Activated T-cell treated with anti-CD3 and anti-CD28 coated beads for 48 hours (primary cell): ENCODE measurements at places on chromosomes 16 and 17.

GRCh38 chr17:75342996-75343395 lies 53.8 kb upstream of the SLC25A19 start:
- DNase-seq = no peak

DNA sequence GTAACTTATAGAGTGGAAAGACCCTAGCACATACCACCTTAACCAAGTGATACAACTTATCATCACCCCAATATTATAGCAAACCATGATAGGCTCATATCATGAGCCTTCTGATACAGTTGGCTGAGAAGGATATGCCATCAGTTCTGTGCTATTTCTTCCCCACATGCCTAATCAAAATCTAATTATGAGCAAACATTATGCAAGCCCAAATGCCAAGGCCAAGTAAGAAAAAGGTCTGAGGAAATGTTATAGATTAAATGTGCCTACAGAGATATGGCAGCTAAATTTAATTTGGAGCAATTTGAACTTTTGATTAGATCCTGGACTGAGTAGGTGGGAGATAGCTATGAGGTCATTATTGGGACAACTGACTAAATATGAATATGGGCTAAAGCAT lies 225.9 kb upstream of the PMFBP1 start:
- DNase-seq = no peak

DNA sequence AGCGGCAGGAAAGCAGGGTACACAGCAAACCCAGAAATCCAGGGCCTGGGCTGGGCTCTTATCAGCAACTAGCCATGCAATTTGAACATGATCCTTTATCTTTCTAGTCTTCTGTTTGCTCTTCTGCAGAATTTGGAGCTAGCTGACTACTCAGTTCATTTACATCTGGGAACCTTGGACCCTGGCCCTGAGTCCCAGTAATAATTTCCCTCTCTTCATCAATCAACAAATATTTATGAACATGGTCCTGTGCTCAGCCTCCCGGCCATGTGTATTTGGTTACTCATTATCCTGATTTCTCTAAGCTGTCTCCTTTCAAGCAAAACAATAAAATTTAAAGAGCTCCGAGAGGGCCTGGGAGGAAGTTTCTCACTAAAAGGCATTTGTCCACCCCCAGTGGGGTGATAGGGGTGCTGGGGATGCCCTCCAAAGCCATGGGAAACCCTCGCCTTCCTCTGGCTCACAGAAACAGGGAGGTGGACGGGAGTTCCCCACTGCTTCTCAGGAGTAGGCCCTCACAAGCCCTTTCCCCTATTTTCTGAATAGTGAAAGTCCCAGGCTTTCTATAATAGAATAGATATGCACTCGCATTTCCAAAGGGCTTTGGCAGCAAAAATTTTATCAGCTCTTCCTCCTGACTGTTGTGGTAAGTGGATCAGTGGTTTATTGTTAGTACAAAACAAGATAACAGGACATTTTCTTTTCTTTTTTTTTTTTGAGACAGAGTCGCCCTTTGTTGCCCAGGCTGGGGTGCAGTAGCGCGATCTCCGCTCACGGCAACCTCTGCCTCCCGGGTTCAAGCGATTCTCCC lies 6.9 kb upstream of the WDR59 start:
- DNase-seq = no peak

DNA sequence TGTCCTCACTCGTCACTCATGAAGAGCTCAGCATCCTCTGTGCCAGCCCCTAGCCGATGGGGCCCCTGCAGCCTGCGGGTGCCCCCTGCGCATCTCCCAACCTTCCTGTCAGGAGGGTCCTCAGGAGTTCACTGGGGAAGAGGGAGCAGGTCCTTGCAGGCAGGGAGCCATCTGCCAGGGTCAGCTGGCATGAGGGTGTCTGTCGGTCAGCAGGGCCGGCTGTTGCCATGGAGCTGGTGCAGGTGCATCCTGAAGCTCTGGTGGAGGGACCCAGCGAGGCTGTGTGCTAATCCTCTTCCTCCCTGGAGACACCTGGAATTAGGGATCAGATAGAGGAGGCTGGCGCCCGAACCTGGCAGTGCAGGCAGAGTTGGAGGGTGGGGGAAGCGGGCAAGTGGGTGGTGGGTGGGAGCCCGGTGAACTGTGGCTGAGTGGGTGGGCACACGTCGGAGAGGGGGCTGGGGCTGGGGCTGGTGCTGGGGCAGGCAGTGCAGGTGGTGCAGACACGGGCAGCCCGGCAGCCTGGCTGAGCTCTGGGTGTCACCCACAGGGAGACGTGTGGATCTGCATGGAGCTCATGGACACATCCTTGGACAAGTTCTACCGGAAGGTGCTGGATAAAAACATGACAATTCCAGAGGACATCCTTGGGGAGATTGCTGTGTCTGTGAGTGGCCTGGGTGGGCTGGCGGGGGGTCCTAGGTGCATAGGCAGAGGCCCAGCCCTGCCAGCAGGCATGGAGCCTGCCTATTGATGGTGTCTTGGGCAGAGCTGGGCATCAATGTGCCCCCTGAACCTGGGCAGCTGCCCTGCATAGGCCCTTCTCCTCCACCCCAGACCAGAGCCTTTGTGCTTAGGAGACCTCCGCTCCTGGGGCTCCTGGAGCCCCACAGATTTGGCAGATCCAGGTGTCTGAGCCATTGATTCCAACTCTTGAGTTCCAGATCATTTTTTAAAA lies 17.4 kb downstream of the MAP2K3 start:
- no peak for DNase-seq

DNA sequence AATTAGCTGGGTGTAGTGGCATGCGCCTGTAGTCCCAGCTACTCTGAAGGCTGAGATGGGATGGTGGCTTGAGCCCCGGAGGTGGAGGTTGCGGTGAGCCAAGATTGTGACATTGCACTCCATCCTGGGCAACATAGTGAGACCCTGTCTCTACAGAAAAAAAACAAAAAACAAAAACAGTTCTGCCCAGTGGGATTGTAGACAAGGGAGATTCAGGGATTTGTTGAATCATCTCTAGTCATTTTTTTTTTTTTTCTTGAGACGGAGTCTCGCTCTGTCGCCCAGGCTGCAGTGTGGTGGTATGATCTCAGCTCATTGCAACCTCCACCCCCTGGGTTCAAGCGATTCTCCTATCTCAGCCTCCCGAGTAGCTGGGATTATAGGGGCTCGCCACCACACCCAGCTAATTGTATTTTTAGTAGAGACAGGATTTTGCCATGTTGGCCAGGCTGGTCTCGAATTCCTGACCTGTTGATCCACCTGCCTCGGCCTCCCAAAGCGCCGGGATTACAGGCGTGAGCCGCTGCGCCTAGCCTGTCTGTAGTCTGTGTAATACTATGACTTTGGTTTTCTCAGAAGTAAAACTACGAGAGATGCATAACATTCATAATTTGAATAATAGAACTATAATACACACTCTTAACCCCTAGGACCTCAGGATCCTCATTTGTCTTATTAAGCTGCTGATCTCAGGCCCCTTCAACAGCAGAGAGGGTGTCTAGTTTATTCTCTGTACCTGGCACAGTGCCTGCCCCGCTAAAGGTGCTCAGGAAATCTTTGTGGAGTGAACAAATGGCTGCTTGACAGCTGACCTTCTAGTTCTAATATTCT lies 1.4 kb downstream of the TEN1 start:
- no peak for DNase-seq

DNA sequence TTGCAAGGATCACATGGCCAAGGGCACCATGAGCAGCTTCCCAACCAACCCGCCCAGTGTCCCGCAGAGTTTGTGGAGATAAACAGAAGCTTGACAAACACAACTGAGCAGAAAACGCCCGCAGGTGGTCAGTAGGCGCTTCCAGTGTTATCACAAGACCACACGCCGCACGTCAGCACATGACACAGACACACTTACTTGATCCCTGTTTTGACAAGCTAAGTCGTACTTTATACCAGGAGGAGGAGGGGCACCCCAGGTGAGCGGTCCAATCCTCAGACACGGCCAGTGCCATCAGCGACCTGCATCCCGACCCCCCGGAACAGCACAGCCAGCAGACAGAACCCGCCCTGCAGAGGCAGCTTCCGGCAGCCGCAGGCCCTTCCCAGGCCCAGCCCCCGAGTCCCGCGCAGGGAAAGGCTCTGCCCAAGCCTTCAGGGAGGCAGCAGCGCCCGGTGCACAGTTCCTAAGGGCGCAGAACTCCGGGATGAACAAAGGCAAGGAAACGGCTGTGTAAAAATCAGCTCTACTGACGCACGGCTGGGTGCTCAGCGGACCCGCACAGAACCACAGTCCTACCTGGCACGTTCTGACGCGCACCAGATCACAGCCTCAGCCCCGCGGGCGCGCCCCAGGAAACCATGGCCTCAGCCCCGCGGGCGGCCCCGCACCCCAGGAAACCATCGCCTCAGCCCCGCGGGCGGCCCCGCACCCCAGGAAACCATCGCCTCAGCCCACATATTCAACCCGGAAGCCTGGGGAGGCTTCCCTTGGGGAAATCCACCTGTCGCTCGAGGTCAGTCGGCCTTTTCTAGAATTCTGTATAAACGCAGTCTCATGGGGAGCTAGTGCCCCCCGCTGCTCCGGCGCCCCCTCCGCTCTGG lies 27.8 kb downstream of the AXIN1 start:
- DNase-seq = peak; percentile 45

DNA sequence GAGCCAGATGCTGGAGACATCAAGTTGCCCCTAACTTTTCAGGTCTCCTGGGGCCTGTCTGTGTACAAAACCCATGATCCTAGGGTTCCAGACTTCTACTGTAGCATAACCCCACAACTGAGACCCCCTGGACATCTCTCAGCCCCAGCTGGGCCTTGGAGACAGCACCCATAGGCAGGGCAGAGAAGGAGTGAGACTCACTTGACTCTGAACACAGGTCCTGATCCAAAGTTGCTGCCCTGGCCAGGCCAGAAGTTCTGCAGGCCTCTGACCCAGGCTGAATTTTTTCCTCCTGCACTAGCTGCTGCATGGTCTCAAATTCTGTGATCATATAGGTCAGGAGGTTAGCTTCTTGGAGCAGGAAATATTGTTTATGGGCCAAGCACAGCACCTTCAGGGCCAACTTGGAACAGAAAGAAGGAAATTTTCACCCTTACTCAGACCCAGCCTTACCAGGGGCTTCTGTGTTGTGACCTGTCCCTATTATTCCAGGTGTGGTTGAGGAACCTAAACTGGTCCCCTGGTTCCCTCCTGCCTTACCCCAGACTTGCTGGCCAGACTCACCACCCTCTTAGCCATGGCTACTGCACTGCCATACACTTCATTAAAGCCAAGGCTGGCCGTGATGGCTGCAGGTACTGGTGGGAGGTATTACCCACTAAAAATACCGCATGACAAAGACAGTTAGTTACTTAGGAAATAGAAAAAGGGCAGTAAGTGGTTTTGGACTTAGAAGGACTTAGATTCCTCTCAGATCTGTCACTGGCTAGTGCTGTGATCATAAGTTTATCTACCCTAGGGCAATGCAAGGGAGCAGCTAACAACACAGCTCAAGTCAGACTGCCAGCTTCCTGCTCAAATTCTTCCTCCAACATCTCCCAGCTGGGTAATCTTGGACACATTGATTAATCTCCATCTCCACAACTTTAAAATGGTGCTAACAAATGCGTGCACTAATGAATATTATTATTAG lies 2180.1 kb downstream of the TP53TG3F start:
- no peak for DNase-seq

DNA sequence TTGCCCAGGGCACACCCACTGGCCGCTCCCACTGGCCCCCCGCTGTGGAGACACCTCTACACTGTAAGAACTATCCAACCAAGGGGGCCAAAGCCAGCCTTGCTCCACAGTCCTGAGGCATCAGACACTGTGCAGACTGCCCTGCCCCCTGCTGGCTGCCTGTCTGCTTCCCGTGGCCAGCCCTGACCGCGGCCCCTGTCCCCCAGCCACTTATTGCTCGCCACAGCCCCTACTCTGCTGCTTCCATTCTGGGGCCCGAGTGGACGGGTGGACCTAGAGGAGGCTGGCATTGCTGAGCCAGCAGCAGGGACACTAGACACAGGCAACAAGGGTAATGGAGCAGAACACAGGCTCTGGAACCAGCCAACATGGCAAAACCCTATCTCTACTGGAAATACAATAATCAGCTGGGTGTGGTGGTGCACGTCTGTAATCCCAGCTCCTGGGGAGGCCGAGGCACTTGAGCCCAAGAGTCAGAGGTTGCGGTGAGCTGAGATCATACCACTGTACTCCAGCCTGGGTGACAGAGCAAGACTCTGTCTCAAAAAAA lies 19.7 kb upstream of the LRRC37A3 start:
- peak; percentile 46 for DNase-seq
